ENCODE measurements at places on chromosomes 5 and 9.

DNA sequence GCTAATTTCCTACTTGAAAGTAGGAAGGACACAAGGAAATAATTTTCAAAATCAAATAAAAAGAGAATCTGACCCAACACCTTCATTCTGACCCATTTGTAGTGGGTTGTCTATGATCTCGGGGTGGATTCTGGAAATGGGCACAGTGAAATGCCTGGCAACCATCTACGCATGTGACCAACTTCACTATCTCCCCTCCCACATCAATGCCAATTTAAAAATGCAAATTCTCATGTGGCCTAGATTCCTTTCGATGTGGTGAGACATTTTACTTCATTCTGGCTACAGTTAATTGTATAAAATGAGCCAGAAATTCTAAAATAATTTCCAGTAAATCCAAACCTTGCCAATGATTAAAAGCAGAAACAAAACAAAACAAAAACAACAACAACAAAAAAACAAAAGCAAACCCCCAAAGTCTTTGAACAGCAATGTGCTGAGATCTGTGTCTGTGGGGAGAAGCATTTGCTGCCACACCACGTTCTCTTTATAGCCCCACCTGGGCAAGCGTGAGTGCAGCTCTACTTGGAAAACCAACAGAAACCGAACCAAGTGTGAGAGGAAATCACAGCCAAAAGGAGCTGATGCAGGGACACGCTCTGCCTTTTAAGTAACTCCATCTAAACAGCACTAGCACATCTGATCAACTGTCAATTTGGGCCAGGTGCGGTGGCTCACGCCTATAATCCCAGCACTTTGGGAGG is 59.0 kb downstream of the USP20 start:
- DNase-seq: no peak

DNA sequence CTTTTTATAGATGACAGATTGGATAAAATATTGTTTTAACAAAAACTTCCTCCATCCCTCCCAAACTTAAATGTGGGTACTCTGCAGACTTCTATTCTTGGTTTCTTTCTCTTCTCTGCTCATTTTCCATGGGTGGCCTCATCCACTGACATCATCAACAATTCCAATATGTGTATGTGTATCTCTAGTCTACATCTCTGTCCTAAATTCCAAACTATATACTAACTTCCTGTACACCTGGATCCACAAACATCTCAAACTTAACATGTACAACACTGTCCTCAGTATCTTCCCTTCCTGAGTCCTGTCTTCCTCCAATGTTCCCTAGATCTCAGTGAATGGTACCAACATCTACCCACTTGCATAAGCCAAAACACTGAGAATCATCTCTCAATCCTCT is 28.5 kb upstream of the CDK5RAP2 start:
- DNase-seq: no peak

DNA sequence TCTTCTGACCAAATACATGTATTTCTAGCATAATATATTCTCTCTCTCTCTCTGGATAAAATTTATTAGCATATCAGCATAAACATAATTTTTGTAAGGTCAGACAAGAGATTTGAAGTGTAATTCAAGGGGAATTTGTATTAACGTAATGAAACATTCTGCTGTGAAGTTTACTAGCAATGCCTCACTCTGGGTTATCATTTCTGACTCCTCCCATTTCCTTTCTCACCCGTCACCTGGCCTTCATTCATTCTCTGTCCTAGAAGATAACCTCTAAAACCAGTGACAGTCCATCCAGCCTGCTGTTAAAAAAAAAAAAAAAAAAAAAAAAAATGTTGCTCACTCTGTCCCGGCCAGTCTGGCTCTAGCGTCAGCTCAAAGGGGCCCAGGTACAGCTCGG is 27.1 kb downstream of the GRAMD2B start:
- peak; percentile 68 for DNase-seq

GRCh38 chr5:129003232-129003631 is 37.9 kb downstream of the SLC27A6 start:
- DNase-seq: no peak

DNA sequence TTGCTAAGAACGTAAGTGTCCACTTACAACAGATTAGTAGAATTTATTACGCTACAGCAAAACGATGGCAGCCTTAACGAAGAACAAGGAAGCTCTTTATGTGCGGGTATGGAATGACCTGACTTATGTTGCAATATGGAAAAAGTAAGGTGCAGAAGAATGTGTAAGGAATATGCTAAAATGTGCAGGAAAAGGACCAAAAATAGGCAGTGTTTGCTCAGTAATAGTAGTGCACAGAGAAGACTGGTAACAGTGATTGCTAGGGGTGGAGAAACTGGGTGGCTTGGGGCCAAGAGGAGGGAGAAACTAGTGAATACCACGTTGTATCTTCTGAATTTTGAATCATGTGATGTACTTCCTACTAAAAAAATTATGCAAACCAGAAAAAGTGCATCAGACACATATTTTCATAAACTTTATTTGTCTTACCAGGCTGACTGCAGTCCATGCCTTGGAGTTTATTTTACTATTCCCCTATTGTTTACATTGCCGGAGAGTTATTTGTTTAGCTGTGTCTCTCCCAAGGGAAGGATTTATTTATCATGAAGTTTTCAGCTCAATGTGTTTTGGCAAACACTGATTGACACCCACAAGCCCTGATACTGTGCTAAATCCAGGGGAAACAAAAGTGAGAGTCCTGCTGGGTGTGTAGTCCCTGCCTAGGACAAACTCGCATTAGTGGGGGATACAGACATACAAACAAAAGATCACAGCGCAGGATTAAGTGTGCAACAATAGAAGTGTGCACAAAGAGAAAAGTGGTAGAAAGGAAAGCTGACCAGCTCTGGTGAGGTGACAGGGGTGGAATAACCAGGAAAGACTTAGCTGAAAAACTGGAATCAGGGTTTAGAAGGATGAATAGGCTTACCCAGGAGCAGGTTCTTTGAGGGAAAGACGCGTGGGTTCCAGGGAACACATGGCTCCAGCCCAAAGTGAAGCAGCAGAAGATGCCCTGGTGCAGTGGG is 34.0 kb upstream of the ZNF484 start:
- no peak for DNase-seq

GRCh38 chr5:163730206-163730756 is 224.9 kb downstream of the MAT2B start:
- DNase-seq: no peak
